ENCODE measurements at places on chromosomes 7 and 10. TPM values are rescaled to one million over a fixed set of nuclear protein-coding genes. Genes with fewer than 3 reads are reported as not detected.

The IGF2BP3 gene
- total RNA-seq: 5.0 TPM

The CDC14C gene
- total RNA-seq: not detected

The CCL26 gene
- total RNA-seq: not detected

The FANK1 gene
- 6.2 TPM for total RNA-seq

The LOXL4 gene
- not detected for total RNA-seq

The CYP2C19 gene
- total RNA-seq: not detected

The LLCFC1 gene
- total RNA-seq: not detected

The CYP26A1 gene
- not detected for total RNA-seq

The NKX1-2 gene
- 5.2 TPM for total RNA-seq

The STEAP2 gene
- 9.2 TPM for total RNA-seq

The R3HCC1L gene
- 11.1 TPM for total RNA-seq

The SMO gene
- 15.2 TPM for total RNA-seq

The TMEM236 gene
- 0.17 TPM for total RNA-seq

The ZNF212 gene
- total RNA-seq: 11.1 TPM

The C10orf105 gene
- total RNA-seq: under 0.01 TPM

The GARIN1A gene
- total RNA-seq: 1.2 TPM

The SFTPD gene
- 0.33 TPM for total RNA-seq

The AKR1E2 gene
- 9.8 TPM for total RNA-seq

The HGF gene
- total RNA-seq: not detected

The ELFN1 gene
- 0.83 TPM for total RNA-seq

The SEMA3A gene
- total RNA-seq: 0.83 TPM

The CYP2E1 gene
- 0.17 TPM for total RNA-seq

The CRHR2 gene
- total RNA-seq: not detected

The FAM25C gene
- total RNA-seq: not detected

The HMX3 gene
- 0.26 TPM for total RNA-seq

The SFRP5 gene
- total RNA-seq: not detected
